ENCODE measurements at places on chromosomes 13 and 19.

DNA sequence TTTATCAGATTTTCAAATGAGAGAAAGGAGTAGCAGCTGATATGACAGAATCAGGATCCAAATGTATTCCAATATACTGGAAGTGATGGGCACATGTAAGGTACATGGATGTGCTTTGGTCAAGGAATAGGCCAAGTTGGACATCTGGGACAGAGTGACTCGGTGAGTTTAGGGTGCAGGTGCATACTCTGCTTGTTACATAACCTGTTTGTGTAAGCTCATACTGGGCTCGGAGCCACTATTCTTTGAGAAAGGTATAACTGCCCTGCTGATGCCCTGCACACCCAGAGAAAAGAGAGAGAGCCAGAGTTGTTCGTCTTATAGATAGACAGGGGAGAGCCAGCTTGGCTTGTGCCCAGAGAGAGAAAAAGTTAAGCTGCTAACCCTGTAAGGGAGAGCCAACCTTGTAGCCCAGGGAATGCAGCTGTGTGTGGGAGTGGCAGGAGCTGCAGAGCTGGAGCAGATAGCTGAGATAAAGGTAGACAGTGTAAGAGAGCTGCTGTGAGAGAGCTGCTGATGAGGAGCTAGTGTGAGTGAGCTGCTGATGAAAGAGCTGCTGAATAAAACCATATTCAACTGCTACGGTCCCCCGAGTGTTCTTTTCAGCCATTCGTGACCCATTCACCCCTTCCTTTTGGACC, 40.7 kb upstream of the N4BP2L1 start:
- no peak for DNase-seq

- DNase-seq, result no peak
Observed at GRCh38 chr13:106033659-106034058, 501.8 kb downstream of the EFNB2 start.

GRCh38 chr19:38294090-38294489, 10.0 kb upstream of the C19orf33 start:
- DNase-seq, result no peak

DNA sequence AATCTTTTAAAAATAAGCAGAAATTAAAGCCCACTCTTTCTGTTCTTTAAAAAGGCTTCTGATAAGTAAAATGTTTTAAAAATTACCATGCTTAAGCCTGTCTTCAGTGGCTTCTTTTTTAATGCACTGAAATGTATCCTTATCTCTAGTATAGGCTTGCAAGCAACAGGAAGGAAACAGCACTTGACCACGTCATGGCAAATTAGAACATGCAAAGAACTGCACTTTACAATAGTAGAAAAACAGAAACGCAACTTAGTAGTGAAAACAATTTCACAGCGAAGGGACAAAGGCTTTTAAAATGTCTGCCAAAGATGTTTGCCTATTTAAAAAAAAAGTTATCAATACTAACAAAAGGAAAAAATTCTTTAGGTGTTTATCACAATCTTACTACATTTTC, 36.3 kb downstream of the ELF1 start:
- peak; percentile 27 for DNase-seq

GRCh38 chr13:40445557-40445990, 220.9 kb downstream of the FOXO1 start:
- DNase-seq, result peak; percentile 8

Data from stimulated activated CD8-positive, alpha-beta memory T cell treated with anti-CD3 and anti-CD28 coated beads, Interleukin-15, amount 100 ng/mL, for 48 hours (primary cell).